Mesothelial cell of epicardium (in vitro differentiated cells): ENCODE measurements at places on chromosomes 4 and X. TPM values are rescaled to one million over a fixed set of nuclear protein-coding genes. Genes with fewer than 3 reads are reported as not detected.

DNA sequence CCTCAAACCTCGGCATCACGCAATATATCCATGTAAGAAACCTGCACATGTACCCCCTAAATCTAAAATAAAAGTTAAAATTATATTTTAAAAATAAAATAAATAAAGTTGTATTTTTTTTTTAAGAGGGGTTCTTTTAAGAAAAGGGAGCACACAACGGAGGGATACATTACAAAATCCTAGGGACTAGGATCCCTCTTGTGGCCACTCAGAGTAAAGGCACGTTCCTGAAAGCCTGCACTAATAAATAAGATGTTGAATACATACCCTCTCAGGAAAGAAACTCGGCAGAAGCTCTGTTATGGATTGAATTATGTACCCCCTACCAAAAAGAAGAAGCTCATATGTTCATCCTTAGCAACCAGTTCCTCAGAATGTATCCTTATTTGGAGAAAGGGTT lies 50.9 kb upstream of the PRDX4 start:
- no peak for DNase-seq
- H3K27ac ChIP-seq = no peak overlapping the region
- no peaks in the 10 kb centered on the region for H3K27me3 ChIP-seq
- H3K4me1 ChIP-seq = no peaks in the 10 kb centered on the region

- peaks cover 47% of the 10 kb centered on the region for H3K36me3 ChIP-seq
- H3K4me3 ChIP-seq = no peak overlapping the region
- no peaks in the 10 kb centered on the region for H3K4me1 ChIP-seq
- H3K27ac ChIP-seq = peak overlapping the region; percentile 51
- DNase-seq = no peak
These were observed 16.6 kb downstream of the S100G start for GRCh38 chrX:16666541-16666940.

GRCh38 chrX:7926501-7926900 lies 712 bp downstream of the PNPLA4 start:
- H3K27ac ChIP-seq = peak overlapping the region; percentile 98
- H3K36me3 ChIP-seq = no peaks in the 10 kb centered on the region
- H3K4me1 ChIP-seq = peaks cover 11% of the 10 kb centered on the region

Gene HS3ST1
- 3.4 to 6.2 TPM (median 5.6 TPM) in 3 replicates for total RNA-seq

GRCh38 chr4:113756005-113756410 lies 5.5 kb downstream of the CAMK2D start:
- no peak overlapping the region for H3K27ac ChIP-seq
- no peaks in the 10 kb centered on the region for H3K27me3 ChIP-seq

- no peaks in the 10 kb centered on the region for H3K27me3 ChIP-seq
- no peak overlapping the region for H3K27ac ChIP-seq
- DNase-seq = no peak
- no peaks in the 10 kb centered on the region for H3K36me3 ChIP-seq
These were observed 310.4 kb downstream of the ZNF674 start for GRCh38 chrX:46234775-46235174.

DNA sequence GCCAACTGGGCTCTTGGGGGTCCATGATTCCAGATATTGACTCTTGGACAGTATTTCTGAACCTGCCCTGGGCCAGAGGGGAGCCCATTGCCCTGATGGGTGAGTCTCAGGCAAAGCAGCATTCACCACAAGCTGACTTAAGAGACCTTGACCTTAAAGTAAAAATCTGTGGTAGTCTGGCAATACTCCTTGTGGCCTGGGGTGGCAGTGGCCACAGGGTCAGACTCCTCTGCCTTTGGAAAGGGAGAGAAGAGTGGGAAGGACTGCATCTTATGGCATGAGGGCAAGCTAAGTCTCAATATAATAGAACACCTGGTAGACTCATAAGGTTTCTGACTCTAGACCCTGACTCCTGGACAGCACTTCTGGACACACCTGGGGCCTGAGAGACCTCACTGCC lies 340.3 kb upstream of the MAD2L1 start:
- H3K36me3 ChIP-seq = peaks cover 11% of the 10 kb centered on the region
- DNase-seq = no peak
- H3K4me1 ChIP-seq = no peaks in the 10 kb centered on the region
- no peak overlapping the region for H3K27ac ChIP-seq

DNA sequence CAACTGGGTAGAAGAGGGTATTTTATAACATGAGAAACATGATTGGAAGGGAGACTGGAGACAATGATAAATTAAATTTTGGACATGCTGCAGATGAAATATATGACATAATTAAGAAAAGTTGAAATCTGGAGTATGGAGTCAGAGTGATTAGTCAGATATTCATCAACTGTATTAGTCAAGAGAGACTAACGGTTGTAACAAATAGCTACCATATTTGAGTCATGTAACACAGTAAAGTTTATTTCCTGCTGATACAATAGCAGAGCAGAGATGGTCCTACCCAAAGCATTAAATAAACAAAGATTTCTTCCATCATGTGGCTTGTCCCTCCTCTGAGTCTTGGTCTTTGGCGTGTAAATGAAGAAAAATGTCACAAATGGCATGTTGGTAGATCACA lies 321.3 kb downstream of the GALNTL6 start:
- no peak overlapping the region for H3K4me3 ChIP-seq
- no peak overlapping the region for H3K27ac ChIP-seq
- no peaks in the 10 kb centered on the region for H3K27me3 ChIP-seq
- no peak for DNase-seq
- H3K4me1 ChIP-seq = peaks cover 3% of the 10 kb centered on the region

DNA sequence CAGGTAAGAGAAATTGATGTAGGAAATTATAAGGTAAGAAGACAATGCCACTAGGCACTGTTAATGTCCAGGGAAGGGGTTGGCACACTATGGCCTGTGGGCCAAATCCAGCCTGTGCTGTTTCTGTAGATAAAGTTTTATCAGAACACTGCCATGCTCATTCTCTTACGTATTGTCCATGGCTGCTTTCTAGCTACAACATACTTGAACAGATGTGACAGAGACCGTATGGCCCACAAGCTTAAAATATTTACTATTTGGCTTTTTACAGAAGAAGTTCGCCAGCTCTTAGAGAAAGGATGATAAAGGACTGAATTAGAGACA lies 168.0 kb downstream of the CDS1 start:
- no peak overlapping the region for H3K4me3 ChIP-seq

GRCh38 chrX:12894074-12895030 lies 12.1 kb upstream of the TLR8 start:
- no peaks in the 10 kb centered on the region for H3K4me1 ChIP-seq
- no peak for DNase-seq
- no peak overlapping the region for H3K4me3 ChIP-seq
- no peaks in the 10 kb centered on the region for H3K27me3 ChIP-seq
- no peaks in the 10 kb centered on the region for H3K36me3 ChIP-seq

Gene USP53
- 26.5 to 28.7 TPM (median 26.8 TPM) in 3 replicates for total RNA-seq

Gene USP46
- total RNA-seq = 39.2 to 43.1 TPM (median 40.8 TPM) in 3 replicates

Gene LPAR4
- 2.0 to 3.1 TPM (median 2.6 TPM) in 3 replicates for total RNA-seq

Gene CT83
- total RNA-seq = not detected in 3 replicates

DNA sequence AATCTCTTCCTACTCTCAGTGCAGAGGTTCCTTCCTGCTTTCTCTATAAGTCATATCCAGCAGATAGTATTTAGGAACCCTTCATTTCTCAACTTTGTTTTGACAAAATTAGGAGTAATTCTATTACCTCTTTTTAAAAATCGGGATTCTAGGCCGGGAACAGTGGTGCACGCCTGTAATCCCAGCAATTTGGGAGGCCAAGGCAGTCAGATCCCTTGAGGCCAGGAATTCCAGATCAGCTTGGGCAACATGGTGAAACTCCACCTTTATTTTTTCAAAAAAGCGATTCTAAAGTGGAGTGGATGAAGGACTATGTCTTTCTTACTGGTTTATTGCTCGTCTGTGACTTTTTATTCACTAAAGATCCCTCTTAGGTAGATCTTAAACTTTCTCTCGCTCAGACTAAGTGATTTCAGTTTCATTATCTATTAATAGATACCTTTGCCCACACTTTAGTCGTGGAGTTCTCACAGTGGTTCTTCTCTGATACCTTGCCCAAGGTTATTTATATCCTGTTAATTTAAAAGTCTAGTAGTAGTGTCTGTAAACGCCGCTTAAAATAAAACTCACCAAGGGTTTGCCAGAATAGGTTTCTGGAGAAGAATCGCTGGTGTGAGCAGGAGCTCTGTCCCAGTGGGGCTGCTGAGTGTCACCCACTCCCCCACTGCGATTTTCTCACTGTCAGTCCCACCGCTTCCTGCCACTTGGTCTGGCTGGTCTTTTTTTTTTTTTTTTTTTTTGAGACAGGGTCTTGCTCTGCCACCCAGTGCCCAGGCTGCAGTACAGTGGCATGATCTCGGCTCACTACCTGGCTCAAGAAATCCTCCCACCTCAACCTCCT lies 27.0 kb upstream of the TMEM131L start:
- no peak overlapping the region for H3K27ac ChIP-seq
- no peaks in the 10 kb centered on the region for H3K36me3 ChIP-seq

Gene UGT2B10
- not detected in 3 replicates for total RNA-seq

Gene USP17L21
- total RNA-seq = not detected in 3 replicates

Gene ADH1A
- not detected in 3 replicates for total RNA-seq

DNA sequence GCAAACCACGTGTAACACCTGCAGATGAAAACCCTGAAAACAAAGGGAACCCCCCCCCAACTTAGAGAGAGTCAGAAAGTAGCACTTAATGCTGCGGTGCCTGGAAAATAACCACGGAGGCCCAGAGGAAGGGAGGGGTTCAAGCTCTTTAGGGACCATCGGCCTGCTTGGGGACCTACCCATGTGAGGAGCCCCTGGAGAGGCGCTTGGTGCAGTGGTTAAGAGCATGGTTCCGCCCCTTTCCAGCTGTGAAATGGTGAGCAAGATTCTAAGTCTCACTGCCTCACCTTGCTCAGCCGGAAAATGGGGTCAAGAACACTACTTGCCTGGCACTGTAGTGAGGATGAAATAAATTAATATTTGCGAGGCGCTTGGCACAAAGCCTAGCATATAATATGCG lies 13.8 kb downstream of the SLC25A5 start:
- H3K4me1 ChIP-seq = no peaks in the 10 kb centered on the region
- peak overlapping the region; percentile 64 for H3K27ac ChIP-seq

Gene EXOC1L
- not detected in 3 replicates for total RNA-seq

DNA sequence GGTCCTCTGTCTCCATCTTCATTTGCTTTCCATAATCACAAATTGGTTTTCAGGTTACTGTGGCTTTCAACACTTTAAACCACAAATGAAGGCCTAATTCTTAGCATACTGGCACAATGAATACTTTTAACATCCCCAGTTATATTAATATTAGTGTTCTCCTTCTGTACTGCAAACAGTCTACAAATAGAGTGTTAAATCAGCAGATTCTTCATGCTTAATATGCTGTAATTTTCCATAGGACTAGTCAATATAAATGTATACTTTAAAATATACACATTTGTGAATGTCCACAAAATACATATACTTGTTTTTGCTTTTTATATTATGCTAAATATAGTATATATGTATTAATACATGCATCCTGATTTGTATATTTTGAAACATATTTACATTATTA lies 72.6 kb downstream of the SH3RF1 start:
- no peak overlapping the region for H3K4me3 ChIP-seq
- DNase-seq = no peak
- H3K27ac ChIP-seq = no peak overlapping the region
- H3K36me3 ChIP-seq = peaks cover 19% of the 10 kb centered on the region
- H3K27me3 ChIP-seq = no peaks in the 10 kb centered on the region

Gene ASB11
- total RNA-seq = not detected in 3 replicates

DNA sequence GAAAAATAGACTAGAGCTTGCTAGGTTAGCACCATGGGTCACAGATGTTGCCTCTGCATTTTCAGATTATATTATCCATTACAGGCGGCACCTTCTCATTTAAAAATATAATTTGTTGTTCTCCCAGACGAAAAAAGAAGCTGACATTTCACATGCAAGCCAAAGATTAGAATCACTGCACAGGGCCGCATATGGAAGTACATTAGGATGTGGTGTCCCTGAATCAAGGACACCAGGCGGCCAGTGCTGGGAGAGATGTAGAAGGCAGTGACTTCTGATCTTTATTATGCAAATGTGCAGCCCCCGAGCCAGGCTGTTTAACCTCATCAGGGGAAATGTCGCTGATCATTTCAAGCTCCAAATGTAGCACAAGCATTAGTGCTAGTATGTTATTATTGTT lies 22.8 kb downstream of the REELD1 start:
- no peaks in the 10 kb centered on the region for H3K36me3 ChIP-seq
- no peak for DNase-seq
- no peak overlapping the region for H3K27ac ChIP-seq
- H3K27me3 ChIP-seq = peaks cover 11% of the 10 kb centered on the region

Gene RIBC1
- 1.2 to 2.0 TPM (median 1.7 TPM) in 3 replicates for total RNA-seq

Gene DCAF16
- total RNA-seq = 78.8 to 91.0 TPM (median 84.8 TPM) in 3 replicates

Gene MEPE
- not detected in 3 replicates for total RNA-seq

DNA sequence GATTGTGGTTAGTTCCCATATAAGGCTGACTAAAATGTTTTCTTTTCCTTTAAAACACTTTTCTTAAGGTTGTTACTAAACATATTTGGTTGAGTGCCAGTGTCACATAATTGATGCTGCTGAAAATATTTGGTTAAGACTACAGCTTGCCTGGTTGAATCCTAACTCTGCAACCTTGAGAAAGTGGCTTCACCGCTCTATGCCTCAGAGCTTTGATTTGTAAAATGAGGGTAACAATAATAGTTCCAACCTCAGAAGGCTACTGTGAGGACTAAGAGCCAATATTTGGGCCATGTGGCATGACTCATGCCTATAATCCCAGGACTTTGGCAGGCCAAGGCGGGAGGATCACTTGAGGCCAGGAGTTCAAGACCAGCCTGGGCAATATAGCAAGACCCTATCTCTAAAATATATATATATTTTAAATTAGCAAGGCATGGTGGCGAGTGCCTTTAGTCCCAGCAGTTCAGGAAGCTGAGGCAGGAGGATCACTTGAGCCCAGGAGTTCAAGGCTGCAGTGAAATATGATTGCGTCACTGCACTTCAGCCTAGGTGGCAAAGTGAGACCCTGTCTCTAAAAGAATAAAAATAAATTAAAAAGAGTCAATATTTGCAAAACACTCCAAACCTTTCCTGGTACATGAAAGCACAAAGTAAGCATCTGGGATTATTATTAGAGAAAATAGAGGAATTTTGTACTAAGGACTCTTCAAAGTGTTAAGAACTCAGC lies 7.1 kb upstream of the NEIL3 start:
- H3K27me3 ChIP-seq = no peaks in the 10 kb centered on the region
- peaks cover 3% of the 10 kb centered on the region for H3K36me3 ChIP-seq
- DNase-seq = no peak
- no peak overlapping the region for H3K4me3 ChIP-seq
- no peak overlapping the region for H3K27ac ChIP-seq

Gene SSX4
- not detected in 3 replicates for total RNA-seq

DNA sequence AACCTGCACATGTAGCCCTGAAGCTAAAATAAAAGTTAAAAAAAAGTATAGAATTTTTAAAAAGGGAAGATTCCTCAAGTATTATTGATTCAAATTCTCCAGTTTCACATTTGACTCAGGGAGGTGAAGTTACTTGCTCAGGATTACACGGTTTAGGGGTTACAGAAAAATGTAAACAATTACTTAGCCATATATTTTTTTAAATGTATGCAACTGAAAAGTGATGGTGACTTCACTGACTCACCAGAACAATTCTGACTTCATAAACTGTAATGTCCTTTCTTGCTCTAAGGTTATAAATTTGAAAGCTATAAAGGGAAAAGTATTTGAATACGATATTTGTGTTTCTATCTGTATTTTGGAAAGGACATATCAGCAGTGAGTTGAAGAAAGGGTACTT lies 371.2 kb downstream of the SPRY1 start:
- no peak overlapping the region for H3K27ac ChIP-seq
- H3K4me3 ChIP-seq = no peak overlapping the region
- H3K4me1 ChIP-seq = no peaks in the 10 kb centered on the region
- peaks cover 2% of the 10 kb centered on the region for H3K36me3 ChIP-seq
- DNase-seq = no peak
- H3K27me3 ChIP-seq = no peaks in the 10 kb centered on the region
